ENCODE measurements at places on chromosomes 5 and 9.

DNA sequence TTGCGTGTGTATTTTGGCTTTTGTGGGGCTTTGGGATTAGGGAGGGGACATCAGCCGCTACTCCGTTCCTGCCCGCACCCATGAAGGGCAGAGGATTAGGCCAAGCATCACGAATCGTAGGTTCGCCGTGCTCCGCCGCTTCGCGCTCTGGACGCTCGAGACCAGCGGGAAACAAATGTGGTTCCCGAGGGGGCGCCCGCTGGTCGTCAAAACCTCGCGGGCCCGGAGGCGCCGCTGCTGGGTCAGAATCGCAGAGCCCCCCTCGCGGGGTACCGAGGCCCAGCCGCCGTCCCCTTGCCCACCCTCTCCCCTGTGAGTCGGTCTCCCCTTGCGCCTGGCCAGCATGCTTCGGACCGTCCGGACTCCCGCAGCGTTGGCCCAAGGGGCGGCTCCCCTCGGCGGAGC is 2.3 kb upstream of the PAX5 start:
- DNase-seq = no peak

- DNase-seq = no peak
Observed at GRCh38 chr5:109230369-109230768, 179.4 kb downstream of the PJA2 start.

DNA sequence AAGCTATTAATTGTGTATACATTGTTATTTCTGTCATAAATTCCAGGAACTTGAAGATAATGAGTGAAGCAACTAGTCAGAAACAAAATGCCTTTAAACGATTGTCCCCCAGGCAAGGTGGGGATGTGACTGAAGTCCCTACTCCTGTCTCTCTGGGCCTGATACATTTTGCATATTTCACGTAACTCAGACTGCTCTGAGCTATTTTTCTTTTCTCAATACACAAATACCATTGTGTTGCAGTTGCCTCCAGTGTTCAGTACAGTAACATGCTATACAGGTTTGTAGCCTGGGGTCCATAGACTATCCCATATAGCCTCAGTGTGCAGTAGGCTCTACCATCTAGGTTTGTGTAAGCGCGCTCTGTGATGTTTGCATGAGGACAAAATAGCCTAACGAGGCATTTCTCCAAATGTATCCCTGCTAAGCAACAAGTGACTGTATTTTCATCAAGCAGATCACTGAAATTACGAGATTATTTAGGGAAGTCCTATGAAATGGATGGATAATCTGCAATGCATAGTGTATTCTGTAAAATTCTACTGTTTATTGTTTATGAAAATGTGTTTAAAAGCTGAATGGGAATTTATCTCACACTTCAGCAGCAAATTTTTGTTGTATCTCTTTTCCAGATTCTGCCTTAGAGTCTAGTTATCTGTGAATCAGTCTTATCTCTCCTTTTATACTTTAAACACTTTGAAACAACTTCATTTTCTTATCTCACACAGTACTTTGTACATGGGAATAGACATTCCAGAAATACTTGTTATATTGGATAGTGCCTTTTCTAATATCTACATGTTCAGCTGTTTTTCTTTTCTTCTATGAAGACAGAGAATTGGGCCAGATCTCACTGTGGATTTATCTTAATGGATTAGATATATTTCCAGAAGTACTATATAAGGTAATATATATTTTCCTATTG is 150.5 kb downstream of the CD180 start:
- no peak for DNase-seq

GRCh38 chr9:97562542-97562941 is 61.1 kb downstream of the TMOD1 start:
- DNase-seq = no peak

- no peak for DNase-seq
Observed at GRCh38 chr5:135999406-136000139, 29.2 kb upstream of the TGFBI start.

GRCh38 chr5:147732291-147732883 is 50.1 kb downstream of the JAKMIP2 start:
- DNase-seq = no peak

DNA sequence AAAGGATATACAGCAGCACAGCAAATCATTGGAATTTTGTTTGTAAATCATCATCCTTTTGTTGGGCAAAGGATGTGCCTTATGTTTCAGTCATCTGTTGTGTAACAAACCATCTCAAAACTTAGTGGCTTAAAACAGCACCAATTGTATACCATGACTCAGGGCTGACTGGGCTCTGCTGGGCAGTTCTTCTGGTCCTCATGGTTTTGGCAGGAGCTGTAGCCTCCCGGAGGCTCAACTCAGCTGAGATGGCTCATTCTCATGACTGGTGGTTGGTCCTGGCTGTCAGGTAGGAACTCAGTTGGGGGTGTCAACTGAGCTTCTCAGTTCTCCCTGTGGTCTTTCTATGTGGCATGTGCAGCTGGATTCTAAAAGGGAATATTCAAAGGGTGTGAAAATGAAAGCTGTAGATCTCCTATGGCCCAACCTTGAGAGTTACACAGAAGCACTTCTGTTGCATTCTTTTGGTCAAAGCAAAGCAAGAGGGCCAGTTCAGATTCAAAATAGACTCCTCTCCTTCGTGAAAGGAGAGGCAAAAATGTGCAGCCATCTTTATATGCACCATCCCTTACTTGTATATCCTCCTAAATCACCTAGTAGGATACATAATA is 39.1 kb upstream of the CPEB4 start:
- DNase-seq = no peak

- DNase-seq = no peak
Observed at GRCh38 chr9:117303643-117304230, 111.1 kb downstream of the ASTN2 start.

- no peak for DNase-seq
Observed at GRCh38 chr5:42566652-42567295, 143.5 kb downstream of the GHR start.

DNA sequence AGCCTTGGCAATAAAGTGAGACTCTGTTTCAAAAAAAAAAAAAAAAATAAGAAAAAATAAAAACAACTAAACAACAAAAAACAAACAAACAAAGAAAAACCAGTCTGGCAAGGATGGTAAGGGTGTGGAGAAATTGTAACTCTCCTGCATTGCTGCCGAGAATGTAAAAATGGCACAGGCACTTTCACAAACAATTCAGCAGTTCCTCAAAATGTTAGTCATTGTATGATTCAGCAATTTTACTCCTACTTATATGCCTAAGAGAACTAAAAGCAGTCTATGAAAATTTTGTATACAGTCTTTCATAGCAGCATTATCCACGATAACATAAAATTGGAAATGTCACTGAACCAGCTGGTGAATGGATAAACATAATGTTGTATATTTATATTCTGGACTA is 280.4 kb downstream of the CDH9 start:
- no peak for DNase-seq

DNA sequence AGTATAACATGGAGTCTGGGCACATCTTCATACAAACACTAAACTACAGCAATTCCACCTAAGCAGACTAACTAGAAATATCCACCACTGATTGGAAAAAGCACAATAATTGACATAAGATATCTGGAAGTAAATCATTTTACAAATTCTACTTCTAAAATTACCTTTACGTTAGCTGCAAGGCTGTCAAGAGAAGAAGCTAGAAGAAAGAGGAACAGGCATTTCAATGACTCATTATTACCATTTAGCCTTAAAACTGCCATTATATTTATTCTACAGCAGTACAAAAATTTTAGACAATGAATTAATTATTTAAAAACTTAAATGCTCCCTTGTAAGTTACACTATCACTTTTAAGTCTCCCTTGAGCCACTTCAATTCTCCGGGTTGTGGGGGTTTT is 43.4 kb upstream of the PLPP6 start:
- DNase-seq = no peak

- DNase-seq = peak; percentile 86
Observed at GRCh38 chr9:33721674-33722358, 73.5 kb upstream of the PRSS3 start.

Data from mesothelial cell of epicardium (in vitro differentiated cells).